ENCODE measurements at places on chromosomes 7 and 10.

GRCh38 chr10:23095966-23096801 is 805 bp downstream of the MSRB2 start:
- peak; percentile 59 for DNase-seq

DNA sequence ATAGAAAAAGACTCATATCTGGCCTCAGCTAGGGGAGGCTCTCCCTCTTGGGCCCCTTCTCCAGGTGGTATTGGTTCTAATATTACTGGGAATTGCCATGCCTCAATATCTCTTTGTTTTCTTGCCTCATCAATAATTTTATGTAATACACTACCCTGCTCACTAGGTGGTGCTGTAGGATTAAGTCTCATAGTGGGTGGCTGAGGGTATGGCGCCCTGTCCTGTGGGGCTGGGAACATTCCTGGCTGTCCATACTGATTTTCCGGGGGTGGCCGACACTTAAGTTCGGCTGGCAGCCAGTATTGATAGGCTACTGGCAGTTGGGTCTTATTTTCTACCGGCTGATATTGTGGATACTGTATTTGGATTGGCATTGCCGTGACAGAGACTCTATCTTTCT is 9.0 kb upstream of the TAS2R3 start:
- DNase-seq = no peak

DNA sequence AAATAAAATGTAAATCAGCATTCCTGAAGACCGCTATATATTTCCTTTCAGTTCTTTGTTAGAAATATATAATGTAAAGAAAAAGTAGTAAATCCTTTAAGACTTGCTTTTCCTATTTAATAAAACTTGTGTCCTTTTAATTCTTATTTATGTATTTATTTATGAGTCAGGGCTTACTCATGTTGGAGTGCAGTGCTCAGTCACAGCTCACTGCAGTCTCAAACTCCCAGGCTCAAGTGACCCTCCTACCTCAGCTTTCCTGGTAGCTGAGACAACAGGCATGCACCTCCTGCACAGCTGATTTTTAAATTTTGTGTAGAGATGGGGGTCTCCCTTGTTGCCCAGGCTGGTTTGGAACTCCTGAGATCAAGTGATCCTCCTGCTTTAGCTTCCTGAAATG is 724.5 kb downstream of the ANKRD7 start:
- no peak for DNase-seq

GRCh38 chr10:69338547-69339450 is 60.5 kb downstream of the HK1 start:
- no peak for DNase-seq

- no peak for DNase-seq
Observed at GRCh38 chr10:127925471-127926207, 18.7 kb downstream of the PTPRE start.
